ENCODE measurements at places on chromosomes 1 and 21. TPM values are rescaled to one million over a fixed set of nuclear protein-coding genes. Genes with fewer than 3 reads are reported as not detected.

DNA sequence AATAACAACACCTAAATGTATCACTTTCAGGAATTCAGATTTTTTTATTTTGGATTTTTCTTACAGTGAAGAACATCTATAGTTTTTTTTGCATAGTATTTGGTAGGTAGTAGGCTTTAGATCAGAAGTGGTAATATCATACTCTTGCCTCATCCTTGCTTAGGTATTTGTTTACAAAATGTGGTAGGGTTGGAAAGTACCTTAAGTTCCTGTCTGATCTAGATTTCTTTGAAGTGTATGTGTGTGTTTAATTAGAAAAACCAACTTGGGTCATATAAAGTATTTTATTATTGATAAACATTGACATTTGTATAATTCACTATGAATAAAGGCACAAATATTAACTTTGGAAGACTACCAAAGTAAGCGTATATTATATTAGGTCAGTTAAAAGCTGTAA lies 85.3 kb upstream of the GPR88 start:
- peak; percentile 71 for DNase-seq

OPTC gene
- not detected for total RNA-seq

GRCh38 chr1:118144684-118145083 lies 40.3 kb downstream of the SPAG17 start:
- peak; percentile 1 for DNase-seq

MAST2 gene
- total RNA-seq: 14.2 TPM

GRCh38 chr1:5156416-5157120 lies 502.2 kb downstream of the AJAP1 start:
- no peak for DNase-seq

TSPAN1 gene
- 0.18 TPM for total RNA-seq

DNA sequence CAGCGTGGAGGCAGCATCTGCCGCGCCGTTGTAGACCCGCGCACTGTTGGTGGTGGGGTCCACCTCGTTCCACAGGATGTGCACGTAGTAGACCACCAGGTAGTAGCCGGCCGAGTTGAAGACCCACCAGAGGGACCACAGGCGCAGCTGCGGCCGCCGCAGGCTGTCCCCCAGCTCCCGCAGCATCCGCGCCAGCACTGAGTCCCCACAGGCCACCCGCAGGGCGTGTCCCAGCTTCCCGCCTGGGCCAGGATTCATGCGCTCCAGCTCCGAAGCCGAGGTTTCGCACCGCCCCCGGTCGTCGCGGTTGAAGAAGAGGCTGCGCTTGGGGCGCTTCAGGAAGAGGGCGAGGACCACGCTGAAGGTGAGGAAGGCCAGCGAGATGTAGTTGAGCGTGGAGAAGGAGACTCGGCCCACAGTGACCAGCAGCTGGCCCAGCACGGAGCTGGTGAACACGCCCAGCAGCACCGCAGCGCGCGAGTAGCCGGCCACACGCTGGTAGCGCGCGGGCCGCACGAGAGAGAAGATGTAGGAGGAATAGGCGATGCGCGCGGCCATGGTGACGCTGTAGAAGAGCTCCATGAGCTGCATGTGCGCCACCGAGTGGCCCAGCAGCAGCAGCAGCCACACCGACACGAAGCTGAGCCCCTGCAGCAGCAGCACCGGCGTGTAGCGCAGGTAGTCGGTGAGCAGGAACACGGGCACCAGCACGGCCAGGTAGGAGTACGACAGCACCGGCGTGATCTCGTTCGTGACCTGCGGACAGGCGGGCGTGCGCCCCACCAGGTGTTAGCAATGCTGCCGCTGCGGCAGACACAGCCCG lies 10.6 kb downstream of the SLC19A1 start:
- no peak for DNase-seq

DNA sequence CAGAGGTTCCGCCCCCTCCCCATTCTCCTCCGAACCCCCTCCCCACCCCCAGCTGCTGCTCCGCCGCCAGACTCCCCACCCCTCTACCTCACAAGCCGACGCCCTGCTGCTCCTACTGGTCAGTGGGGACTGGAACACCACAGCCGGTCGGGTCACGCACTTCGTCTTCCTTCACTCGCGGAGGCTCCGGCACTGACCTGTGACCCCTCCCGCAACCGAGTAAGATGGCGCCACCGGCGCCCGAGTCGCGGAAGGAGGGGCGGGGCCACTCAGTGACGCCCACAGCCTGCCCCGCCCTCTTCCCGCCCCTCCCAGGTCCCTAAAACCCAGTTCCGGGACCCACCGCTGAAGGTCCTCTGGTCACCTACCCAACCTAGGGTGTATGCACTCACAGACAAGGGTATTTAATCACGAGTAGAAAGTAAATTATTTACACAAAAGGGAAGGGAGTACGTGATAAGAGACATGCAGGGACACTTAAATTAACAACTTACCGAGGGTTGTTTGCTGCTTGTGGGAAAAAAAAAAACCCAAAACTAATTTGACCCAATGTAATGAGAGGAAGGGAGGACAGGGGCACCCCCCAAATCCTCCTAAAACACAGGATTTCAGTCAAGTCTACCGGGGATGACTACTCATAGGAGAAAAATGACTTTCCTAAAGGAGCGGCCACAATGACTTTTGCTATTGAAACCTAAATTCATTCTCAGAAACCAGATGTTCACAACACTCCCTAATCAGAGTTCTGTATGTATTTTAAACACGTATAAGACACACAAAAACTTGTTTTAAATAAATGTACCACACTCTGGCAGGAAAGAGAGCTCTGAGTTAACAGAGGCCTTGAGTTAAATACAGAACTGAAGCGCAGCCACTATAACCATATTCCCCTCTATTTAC lies at the start of gene RIT1:
RIT1 (minus strand) TSS at position 194 of the 900 bp plus-strand sequence. CDS start 588 bp downstream, outside the sequence.
- DNase-seq: peak; percentile 72

DNA sequence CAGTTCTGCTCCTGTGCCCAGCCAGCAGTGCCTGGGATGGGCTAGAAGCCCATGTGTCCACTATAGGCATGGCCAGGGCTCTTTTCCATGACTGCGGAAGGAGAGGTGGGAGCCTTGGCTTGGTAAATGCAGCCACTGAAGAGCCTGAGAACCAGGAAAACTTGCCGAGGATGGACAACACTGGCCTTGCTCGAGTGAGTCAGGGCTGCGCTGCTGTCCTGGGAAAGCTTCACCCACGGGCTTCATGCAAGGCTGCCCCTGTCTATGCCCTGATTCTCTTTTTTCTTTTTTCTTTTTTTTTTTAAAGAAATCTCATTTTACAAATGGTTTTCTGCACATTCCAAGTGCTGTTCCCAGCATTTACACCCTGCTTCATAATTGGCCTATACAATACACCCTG lies 156.5 kb downstream of the CAMTA1 start:
- no peak for DNase-seq

GRCh38 chr1:240522122-240522822 lies 89.7 kb downstream of the GREM2 start:
- DNase-seq: no peak

DNA sequence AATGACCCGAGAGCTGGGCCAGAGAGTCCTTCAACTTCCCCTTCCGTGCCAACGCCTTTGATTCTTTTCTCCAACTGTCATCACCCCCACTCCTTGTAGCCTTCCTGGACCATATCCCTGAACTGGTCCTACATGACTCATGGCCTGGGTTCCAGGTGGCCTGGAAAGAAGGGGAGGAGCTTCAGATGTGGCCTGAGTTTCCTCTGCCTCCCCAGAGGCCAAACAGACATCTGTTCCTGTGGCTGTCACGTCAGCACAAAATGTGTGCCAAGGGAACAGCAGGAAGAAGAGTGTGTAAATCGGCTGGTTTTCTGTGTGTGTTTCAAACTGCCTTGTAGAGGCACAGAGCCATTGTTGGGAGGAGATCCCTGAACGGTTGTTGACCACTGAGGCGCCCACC lies 24.9 kb upstream of the KIRREL1 start:
- peak; percentile 85 for DNase-seq

- no peak for DNase-seq
These were observed 95.9 kb downstream of the GREM2 start for GRCh38 chr1:240516069-240516468.
